ENCODE measurements at places on chromosomes 2 and 18. TPM values are rescaled to one million over a fixed set of nuclear protein-coding genes. Genes with fewer than 3 reads are reported as not detected.

GRCh38 chr18:13323186-13323585 lies 104.6 kb downstream of the LDLRAD4 start:
- no peak for DNase-seq

- DNase-seq: no peak
These were observed 25.8 kb upstream of the ERICH2 start for GRCh38 chr2:170744248-170745002.

- no peak for DNase-seq
These were observed 143.7 kb upstream of the SYT4 start for GRCh38 chr18:43420950-43421349.

DNA sequence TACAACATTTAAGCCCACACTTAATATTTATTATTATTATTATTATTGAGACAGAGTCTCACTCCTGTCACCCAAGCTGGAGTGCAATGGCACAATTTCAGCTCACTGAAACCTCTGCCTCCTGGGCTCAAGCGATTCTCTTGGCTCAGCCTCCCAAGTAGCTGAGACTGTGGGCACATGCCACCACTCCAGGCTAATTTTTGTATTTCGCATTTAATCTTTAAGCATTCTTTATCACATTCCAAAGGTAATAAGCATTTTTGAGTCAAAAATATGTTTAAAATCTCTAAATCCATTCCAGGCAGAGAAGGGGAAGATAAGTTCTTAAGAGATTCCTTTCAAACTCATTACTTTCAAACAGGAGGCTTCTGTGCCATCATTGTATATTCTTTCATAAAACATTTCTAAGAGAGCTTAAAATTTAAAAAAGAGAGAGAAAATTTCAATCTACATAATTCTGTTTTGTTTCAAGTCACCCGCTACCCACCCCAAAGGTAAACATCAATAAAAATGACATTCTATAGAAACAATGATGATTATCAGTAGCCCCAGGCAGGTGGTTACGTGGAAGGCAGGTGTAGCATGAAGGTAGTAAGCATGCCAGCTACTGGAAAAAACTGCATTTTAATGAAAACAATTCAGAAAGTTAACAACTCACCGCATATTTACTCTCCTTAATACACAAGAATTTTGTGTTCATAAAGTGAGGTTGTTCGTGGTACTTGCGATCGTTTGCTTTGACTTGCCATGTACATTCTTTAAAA lies 84.4 kb upstream of the NARS1 start:
- no peak for DNase-seq

EDAR gene
- not detected for total RNA-seq

CACNB4 gene
- total RNA-seq: 0.22 TPM

DOK1 gene
- 24.7 TPM for total RNA-seq

- no peak for DNase-seq
These were observed 151.5 kb downstream of the NCKAP5 start for GRCh38 chr2:133416736-133417135.

ST8SIA3 gene
- not detected for total RNA-seq

DNA sequence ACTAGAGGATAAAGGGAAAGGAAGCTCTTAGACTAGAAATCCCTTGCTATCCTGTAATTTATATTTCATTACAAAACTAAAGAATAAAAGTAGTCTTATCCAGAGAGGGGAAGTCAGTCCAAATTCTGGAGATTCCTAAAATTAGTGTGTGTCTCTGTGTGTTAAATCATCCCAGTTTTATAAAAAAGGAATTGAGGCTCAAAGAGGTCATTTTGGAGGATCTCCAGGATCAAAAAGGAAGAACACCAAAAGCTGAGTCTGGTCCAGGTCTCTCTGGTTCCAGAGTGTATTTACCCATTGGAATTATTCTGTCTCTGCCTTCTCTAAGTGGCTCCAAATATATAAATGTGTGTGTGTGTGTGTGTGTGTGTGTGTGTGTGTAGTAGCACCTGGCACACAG lies 166.7 kb downstream of the NRXN1 start:
- no peak for DNase-seq

DNA sequence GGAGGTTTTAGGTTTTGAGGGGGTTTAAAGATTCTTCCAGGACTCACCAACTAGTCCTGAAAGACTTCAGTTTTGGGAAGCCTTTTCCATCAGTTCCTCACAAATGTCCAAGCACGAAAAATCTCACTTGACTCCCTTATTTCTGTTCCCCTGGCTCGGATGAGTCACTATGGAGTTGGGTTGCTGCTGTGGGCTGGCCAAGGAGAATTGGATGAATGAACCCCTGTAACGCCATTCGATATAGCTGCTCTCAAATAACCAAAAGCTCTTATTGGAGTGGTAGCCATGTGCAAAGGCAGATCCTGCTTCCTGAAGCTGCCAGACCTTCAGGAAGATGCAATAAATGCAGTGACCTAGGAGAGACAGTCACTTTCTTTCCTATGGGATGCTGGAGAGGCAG lies 417.0 kb downstream of the ZNF521 start:
- no peak for DNase-seq

Measured in Karpas-422 (cell line).